ENCODE measurements at places on chromosomes 7 and 10. TPM values are rescaled to one million over a fixed set of nuclear protein-coding genes. Genes with fewer than 3 reads are reported as not detected.

GRCh38 chr10:68598978-68599770 lies 39.0 kb downstream of the TET1 start:
- DNase-seq: no peak

GRCh38 chr10:16449454-16449853 lies 12.6 kb downstream of the PTER start:
- DNase-seq: no peak

CPEB3 gene
- 6.2 TPM for total RNA-seq

- no peak for DNase-seq
Observed at GRCh38 chr10:102731222-102731800, 12.4 kb upstream of the WBP1L start.

GRCh38 chr7:23529262-23529859 lies 2.4 kb downstream of the TRA2A start:
- no peak for DNase-seq

- no peak for DNase-seq
Observed at GRCh38 chr10:98425511-98426352, 10.8 kb upstream of the PYROXD2 start.

DNA sequence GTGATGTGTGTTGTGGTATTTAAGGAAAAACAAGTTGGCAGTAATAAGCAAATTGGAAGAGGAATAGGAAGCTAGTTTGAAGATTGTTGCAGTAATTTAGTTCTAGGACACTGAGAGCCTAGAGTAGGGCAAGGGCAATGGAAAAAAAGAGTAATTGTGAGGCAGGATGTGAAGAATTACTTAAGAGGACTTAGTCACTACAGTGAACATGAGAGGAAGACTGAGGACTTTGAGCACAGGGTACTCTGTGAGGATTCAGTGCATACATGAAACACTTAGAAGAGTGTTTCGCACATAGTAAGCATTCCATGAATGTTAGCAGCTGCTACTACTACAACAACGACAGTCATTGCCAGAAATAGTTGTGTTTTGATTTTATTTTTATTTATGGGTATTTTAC lies 30.9 kb upstream of the DKK1 start:
- no peak for DNase-seq

GNG11 gene
- total RNA-seq: 27.7 TPM

ENKUR gene
- total RNA-seq: not detected

AGMO gene
- 21.1 TPM for total RNA-seq

- no peak for DNase-seq
Observed at GRCh38 chr7:22174574-22174953, 182.4 kb downstream of the RAPGEF5 start.

- DNase-seq: no peak
Observed at GRCh38 chr7:66359656-66360211, 154.6 kb downstream of the TPST1 start.

ABCA13 gene
- total RNA-seq: 0.37 TPM

GRCh38 chr10:6065835-6066234 lies 3.7 kb upstream of the IL2RA start:
- DNase-seq: no peak

- DNase-seq: no peak
Observed at GRCh38 chr7:100124301-100125230, 2.2 kb upstream of the MBLAC1 start.

TWIST1 gene
- total RNA-seq: 14.8 TPM

DNA sequence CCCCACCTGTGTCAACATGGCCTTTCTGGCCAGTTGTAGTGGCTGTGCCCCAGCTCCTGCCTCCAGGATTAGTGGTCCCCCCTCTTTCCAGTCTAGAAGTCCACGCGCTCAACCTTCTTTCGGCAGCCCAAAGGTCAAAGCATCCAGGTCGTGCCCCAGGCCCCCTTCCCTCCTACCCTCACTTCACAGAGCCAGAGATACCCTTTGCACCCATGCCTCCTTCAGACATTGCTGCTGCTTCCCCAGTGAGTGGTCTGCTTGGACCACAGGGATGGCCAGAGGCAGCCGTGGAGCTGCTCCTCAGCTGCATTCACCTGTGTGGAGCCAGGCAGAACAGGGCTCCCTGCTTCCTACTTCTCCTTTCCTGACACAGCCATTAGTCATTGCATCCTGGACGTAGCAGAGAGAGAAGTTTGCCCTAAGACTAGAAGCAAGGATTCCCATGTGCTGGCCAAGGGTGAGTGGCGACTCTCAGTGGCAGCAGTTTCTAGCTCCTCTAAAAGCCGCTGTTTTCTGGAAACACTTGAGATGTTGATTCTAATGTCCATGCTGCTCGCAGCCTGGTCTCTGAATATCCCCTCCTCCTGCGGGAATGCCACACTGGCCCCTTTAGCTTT lies 243.1 kb upstream of the SHH start:
- no peak for DNase-seq

DNA sequence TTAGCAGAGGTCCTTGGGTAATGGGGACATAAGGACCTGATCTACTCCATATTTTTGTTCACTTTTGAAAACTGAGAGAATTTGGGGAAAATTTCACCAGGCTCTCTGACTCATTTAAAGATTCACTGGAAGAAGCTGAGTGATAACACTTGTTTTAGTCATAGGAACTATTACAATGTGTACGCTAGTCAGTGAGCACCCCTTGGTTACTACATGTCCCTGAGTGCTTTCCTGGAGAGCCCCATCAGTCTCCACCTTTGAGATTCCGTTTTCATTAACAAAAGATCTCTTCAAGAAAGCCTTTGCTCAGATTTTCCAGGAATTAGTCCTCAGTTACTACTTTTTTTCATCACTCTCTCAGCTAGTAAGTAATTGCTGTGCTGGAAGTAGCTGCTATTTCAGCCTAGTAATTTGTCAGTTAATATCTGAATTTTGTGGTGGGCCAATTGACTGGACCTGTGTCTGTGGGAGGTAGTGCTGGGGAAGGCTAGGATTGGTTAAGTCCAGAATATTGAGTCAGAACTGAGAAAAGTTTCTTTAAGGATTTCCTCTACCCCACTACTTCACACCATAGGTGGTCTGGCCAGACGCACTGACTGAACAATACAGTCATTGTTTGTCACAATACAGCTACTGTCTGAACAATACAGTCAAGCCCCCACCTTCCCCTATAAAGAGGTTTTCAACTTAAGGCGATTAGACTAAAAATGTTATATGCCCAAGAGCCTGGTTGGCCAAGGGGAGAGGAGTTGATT lies 235.0 kb downstream of the CCDC7 start:
- DNase-seq: no peak

- no peak for DNase-seq
Observed at GRCh38 chr10:58714409-58714808, 201.7 kb downstream of the BICC1 start.

DNA sequence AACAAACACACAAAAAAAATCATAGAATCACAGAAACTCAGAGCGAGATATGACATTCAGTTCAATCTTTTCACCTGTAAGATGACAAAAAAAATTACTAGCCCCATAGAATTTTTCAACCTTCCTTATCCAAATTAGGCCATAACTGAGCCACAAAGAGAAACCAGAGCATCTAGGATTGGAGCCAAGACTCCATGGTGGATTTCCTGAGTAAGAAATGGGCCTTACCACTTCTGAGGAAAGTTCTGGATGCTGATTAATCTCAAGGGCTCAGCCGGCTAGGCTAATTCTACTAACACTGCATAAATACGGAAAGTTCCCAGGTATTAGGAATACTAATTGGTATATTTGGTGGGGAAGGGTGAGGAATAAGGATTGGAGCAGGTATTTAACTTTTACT lies 16.8 kb downstream of the LIPM start:
- no peak for DNase-seq

Measured in omental fat pad (tissue), 4 donors.